ENCODE measurements at places on chromosomes 2 and 18.
A peak's percentile ranks its signal among the peaks of the same experiment; 100 is the strongest.

DNA sequence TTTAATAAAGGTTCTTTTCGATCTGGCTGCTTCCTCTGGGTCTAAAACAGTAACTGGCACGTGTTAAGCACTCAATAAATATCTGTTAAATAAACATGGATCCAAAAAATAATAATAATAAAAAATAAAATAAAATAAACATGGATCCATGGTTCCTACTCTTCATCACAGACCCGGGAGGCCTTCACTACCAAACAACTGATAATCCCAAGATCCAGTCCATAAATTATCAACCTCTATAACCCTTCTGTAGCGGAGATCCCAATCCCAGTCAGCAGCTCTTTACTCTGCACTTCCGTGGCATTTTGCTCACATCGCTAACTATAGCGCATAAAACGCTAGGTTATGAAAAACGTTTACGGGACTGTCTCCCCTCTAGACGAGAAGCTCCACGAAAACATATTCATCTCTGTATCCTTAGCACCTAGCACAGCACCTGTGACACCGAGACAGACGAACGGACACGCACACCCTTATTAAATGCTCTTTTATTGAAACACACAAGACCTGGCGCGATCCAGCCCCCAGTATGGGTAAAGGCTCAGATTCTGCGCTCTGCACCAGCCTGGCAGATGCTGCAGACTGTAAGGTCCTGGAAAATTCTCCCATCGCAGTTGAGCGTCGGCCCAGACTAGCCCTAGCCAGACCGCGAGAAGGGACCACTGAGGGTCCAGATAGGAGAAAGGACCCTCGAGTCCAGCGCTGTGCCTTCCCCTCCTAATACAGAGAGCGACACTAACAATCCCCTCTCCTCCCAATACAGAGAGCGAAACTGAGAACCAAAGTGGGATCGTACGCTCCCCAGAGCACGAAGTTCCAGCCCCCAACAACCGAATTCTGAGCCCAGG is 770 bp downstream of the NBAS start:
- no peak for DNase-seq

DNA sequence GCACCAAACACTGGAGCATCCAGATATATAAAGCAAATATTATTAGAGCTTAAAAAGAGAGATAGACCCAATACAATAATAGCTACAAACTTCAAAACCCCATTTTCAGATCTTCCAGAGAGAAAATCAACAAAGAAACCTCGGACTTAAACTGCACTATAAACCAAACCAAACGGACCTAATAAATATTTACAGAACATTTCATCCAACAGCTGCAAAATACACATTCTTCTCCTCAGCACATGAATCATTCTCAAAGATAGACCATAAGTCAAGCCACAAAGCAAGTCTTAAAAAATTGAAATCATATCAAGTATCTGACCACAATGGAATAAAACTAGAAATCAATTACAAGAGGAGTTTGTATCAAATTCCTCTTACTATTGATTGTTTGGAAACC is 140.2 kb upstream of the OTOS start:
- no peak for DNase-seq

DNA sequence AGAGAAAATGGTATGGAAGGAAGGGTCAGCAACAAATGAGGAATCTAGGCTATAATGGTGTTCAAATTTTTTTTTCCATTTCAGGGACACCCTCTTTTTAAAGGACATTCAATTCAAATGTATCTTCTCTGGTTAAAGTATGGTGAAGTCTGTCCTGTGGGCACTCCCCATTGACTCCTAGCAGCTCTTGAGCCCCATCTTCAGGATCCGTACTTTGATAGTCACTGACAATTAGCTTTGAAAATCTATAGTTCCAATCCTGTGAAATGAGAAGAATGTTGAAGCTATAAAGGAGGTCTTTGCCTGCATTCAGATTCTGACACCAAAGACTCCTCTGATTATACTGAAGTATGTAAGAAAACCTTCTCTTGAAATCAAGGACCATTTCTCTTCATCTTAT is 43.3 kb downstream of the KCNH7 start:
- DNase-seq = no peak

GRCh38 chr2:181760521-181760920 is 80.2 kb upstream of the NEUROD1 start:
- DNase-seq = no peak

GRCh38 chr2:104923665-104924064 is 69.8 kb downstream of the POU3F3 start:
- DNase-seq = no peak

DNA sequence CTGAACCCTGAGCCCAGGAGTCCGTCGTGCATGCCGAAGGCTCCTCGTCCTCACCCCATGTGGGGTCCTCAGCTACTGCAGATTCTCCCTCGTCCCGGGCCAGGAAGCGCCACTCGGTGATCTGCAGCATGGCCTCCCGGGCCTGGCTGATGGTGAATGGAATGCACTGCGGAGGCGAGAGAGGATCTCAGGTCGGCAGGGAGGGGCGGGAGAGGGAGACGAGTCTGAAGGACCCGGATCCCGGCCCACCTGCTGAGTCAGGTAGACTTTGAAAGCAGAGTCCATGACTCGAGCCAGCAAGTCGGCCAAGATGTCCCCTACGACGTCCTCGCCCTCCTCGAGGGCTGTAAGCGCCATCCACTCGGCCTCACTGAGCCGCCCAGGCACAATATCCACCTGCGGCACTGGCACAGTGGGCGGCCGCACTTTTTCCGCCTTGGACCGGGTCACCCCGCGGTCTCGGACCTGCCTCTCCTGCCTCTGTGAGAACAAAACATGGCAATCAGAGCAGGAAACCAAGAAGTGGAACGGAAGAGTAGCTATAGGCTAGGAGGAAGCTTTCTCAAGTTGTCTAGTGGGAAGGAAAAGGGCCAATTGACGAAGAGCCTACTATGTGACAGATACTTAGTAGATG is 5.5 kb downstream of the C2orf81 start:
- DNase-seq = no peak

GRCh38 chr2:143251681-143252080 is 122.5 kb downstream of the ARHGAP15 start:
- DNase-seq = no peak

GRCh38 chr2:240416821-240417220 is 18.6 kb upstream of the GPC1 start:
- no peak for DNase-seq

GRCh38 chr2:75614162-75614651 is 32.4 kb upstream of the MRPL19 start:
- DNase-seq = no peak

- DNase-seq = no peak
Measured at GRCh38 chr2:154370873-154371272, 327.6 kb upstream of the KCNJ3 start.

GRCh38 chr2:112597537-112598322 is 13.3 kb downstream of the CHCHD5 start:
- DNase-seq = no peak

GRCh38 chr2:49640630-49641029 is 486.3 kb upstream of the FSHR start:
- DNase-seq = no peak

DNA sequence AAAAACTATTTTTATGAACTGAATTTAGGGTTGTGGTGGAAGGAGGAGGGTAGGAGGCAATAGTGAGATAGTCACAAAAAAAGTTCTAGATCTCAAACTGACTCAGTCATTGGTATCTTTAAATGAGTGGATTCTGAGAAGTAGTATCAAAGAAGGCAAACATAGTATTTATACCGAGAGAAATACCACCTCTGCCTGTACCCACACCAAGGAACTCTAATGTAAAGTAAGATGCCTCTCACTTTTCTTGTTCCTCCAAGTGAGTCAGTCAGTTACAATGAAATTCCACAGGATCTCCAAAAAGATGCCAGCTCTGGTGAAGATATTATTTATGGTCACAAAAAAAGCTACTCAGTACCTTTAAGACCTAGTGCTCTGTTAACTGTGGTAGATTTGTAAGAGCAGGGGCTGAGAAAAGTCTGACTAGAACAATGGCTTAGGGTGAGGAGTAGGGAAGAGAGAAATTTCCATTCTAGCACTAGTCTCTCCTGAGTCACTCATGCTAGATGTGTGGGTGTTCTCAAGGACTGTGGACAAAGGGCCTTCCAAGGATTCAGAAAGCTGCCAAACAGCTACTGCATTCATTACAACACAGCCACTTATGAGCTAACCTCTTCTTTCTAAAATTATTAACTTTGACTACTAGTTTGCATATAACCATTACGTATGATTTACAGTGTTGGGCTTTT is 36.3 kb downstream of the YWHAQ start:
- no peak for DNase-seq

DNA sequence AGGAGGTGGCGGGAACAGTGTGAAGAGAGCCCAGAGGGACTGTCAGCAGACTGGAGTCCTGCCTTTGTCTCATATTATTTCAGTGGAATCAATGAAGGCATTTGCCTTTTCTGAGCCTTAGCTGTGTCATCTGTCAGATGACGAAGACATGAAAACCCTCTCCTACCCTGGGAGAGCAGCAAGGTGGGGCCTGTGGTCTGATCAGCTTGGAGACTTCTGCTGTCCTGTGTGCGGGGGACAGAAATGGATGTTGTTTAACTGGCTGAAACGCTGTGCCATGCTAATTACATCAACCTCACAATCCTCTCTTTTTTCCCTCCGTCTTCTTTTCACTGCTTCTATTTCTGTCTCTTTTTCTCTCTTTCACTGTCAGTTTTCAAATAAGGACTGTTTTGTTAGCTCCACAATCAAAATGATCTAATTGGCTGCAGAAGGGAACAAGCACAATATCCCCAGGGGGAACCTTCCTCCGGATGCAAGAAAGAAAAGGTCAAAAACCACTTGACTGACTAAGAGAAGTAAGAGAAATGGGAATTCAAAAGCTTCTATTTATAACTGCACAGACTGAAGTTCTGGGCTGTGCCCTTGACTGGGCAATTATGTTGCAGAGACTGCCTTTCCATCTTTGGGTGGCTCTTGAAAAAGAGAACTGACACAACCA is 340.1 kb downstream of the CLIP4 start:
- no peak for DNase-seq

DNA sequence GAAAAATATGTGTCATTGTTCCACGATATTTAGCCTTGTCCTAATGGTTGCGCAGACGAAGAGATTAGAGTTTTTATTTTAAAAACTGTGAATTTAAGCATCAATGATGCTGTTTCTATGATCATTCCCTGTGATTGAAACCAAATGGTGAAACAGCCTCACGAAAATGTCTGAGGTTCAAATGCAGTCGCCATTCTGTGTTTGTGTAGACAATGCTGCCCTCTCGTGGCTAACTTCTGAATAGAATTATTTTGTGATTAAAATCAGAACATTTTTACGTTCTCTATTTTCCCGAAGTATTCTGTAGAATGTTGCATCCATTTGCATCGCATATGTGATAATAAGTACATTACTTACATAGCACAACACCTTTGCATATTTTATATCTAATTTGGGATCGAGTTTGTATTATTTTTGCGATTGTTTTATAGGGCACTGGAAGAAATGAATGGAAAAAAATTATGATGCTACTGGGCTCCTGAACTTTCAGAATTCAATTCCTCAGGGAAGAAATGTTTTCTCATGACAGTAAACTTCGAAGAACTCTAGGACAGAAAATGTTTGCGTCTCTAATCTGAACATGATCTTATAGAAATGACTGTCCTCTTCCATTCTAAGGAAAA is 54.8 kb upstream of the CREB1 start:
- DNase-seq = peak; percentile 14

GRCh38 chr2:225566798-225567197 is 167.3 kb downstream of the NYAP2 start:
- DNase-seq = no peak

GRCh38 chr2:239308661-239309397 is 92.0 kb downstream of the HDAC4 start:
- DNase-seq = no peak

Data from NCI-H2107 (cell line).